ENCODE measurements at places on chromosomes 2 and 18.

DNA sequence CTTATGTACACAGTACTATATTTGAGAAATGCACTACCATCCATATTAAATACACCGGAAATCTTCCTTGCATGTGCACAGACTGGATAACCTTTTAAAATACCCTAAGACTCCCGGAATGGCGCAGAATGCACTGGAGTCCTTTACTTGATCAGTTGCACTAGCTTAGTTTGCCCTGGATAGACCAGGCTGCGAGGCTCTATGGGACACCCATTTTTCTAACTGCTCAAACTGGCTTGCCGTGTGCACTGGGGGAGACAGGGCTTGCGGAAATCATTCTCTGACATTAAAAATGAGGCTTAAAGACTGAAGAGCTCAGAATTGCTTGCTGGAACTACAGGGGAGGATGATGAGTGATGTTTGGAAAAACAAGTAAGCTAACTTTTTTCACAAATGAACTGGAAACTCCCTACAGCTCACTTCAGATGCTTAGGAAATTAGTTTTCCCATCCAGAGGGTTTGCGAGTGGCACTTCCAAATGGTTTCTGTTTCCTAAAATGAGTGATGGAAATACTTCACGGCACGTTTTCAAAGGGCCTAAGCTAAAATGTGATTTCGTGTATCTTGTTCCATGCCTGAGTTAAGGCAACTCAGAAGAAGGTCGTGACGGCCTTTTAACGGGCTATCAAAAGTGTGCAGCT lies 2.7 kb downstream of the NCK2 start:
- no peak for DNase-seq

- no peak for DNase-seq
These were observed 5.1 kb downstream of the NFATC1 start for GRCh38 chr18:79400591-79401381.

DNA sequence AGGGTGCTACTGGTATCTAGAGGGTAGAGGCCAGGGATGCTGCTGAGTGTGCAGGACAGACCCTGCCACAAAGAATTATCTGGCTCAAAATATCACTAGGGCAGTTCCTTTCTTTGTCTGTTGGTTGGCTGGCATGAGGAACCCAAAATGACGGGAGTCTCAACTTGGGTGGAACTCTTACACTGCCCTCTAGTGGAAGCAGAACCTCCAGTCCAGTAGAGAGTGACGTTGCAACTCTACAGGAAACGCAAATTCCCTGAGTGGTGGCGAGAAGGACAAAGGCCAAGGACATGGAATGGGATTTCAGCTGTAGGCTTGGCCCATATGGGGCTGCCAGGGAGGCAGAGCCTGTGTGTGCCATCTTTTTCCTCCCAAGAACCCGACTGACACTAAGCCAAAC lies 47.1 kb downstream of the COPS8 start:
- DNase-seq: no peak

DNA sequence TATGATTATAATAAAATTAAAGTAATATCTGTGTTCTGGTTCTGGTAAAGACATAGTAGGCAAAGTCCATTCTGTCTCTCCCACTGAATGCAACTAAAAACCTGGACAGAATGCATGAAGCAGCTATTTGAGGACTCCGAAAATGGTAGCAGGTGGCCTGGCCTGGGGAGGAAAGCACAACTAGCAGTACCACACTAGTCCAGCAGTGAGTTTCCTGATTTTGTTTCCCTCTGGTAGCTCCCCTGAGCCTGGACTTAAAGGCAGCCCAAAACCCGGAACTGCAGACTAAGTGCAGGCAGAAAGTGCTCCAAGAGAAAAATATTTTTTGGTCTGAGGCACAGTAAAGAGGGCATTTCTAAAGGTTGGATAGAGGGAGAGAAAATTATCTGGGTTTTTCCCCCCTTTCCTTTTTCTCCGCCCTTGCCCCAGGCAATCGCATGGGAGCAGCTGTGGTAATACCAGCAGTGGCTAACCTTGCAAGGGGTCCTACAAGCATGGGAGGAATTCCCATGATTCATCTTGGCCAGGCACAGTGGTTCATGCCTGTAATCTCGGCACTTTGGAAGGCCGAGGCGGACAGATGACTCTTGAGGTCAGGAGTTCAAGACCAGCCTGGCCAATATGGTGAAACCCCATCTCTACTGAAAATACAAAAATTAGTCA lies 32.3 kb downstream of the ASXL2 start:
- DNase-seq: no peak

DNA sequence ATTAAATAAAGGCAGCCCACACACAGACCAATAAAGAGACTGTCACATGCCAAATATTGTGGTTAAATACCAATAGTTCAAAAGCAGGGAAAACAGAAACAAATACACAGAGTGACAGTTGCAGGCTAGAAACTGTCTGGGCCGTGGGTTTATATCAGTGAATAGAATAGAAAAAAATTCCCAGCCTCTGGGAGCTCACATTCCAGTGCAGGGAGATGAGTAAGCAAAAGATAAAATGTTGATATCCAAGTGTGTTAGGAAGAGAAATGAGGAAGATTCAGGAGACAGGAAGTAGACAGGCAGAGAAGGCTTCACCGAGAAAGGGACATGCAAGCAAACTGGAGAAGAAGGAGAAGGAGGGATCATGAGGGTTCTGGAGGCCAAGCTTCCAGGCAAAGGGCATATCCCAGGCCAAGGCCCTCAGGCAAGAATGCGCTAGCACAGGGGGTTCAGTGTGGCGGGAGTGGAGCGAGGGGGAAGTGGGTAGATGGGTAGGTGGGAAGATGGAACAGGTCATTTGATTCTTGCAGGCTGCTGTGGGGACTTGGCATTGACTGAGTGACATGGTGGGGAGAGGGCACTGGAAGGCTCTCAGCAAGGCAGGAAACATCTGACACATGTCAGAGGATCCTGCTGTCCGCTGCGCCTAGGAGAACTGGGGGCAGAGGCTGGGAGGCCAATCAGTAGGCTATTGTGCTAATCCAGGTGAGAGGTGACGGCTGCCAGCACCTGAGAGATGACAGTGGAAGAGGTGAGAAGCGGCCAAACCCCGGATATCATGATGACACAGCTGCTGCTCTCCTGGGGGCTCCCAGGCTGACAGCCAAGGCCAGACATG lies 89.2 kb downstream of the ZBTB7C start:
- no peak for DNase-seq

DNA sequence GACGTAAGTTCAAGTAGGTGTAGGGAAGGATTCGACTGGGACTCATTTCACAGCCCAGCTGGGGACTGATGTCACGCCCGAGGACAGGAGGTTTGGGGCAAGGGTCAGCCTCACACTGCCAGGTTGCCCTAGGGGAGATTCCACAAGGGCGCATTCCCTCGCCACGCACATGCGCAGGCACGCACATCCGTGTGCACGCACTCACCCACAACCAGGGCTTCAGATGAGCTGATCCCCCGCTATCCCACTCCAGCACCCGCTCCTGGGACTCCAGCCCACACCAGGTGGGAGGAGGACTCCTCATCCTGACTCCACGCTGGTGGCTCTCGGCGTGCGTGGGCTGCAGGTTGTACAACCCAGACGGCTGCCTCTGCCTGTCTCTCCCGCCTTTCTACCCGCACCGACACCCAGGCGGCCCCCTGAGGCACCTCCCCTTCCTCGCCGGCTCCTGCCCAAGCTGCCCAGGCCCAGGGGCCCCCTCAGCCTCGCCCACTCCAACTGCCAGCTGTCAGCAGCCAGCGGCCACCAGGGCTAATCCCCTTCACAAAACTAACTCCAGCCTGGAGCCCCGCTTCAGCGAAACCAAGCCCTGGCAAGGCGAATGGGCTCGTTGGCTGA lies 47.8 kb upstream of the FOSL2 start:
- DNase-seq: no peak

DNA sequence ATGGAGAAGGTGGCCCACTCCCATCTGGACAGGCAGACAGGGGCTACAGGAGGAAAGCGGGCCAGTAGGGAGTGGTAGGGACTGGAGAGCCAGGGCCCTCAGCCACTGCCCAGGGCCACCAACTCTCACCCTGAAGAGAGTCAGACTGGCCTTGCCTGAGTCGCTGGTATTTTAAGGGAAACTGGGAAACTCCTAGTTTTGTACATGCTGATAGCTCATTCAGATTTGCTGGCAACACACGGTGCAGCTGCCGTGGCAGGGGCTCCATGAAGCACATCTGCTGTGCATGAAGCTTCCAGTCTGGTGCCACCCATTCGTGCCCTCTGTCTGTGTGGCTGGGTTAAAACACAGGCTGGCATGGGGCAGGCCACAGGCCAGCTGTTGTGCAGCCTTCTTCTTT lies 137.3 kb upstream of the GLI2 start:
- DNase-seq: no peak

DNA sequence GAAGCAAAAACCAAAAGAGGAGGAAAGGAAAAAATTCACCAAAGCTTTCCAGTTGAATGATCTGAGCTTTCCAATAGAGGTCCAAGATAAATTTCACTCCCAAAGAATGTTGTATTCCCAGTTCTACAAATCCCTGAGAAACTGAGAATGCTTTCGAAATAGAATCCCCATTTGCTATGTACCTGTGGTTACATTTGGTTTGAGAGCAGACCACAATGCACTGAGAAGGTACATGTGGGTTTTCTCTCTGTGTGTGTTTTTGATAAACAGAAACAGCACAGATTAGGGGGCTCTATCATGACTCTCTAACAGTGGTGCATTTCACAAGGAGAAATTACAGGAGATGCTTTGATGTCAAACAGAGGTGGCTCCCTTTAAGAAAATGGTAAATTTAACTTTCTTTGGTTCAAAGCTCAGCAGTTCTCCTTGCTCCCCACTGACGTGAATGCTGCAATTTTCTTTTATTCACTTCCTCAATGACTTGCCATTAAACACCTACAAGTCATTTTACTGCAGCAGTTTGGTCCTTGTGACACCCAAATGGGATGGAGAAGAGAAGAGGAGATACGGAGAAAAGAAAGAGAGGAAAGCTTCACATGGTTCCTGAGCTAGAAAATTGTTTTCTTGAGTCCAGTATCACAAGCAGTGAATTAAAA lies 108.7 kb downstream of the EPHA4 start:
- no peak for DNase-seq

DNA sequence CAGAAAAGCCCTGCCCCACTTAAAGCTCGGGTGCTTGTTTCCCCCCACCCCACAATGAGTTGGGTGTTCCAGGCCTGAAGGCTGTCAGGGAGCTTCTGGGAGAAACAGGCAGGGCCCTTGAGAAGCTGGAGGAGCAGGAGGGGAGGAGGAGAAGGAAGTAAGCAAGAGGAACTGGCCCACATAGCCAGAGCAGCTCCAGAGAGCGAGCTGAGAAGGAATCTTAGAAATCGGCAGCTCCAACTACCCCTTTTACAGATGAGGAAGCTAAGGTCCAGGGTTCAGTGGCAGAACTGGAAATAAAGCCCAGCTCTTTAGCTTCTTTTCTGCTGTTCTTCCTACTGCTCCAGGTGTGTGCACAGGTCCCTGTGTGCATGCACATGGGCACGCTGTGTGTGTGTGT lies 12.7 kb upstream of the KCNK3 start:
- DNase-seq: no peak

DNA sequence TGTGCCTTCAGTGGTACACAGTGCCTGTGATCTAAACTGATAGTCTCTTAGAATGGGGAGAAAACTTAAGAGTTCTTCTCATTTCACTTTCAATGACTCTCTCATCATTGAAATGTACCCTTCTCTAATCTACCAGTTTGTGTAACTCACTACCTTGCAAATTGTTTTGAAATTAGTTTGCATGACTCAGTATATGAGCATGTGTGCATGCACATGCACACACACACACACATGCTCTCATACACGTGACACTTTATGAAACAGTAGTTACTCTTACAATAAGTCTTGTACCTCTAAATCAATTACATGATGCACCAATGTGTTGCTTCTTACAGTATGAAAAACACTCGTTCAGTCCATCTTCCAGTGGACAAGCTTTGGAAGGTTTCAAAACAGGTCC lies 10.6 kb downstream of the LYPD6B start:
- DNase-seq: no peak

- no peak for DNase-seq
These were observed 328.9 kb downstream of the TDRD15 start for GRCh38 chr2:21452678-21453077.

DNA sequence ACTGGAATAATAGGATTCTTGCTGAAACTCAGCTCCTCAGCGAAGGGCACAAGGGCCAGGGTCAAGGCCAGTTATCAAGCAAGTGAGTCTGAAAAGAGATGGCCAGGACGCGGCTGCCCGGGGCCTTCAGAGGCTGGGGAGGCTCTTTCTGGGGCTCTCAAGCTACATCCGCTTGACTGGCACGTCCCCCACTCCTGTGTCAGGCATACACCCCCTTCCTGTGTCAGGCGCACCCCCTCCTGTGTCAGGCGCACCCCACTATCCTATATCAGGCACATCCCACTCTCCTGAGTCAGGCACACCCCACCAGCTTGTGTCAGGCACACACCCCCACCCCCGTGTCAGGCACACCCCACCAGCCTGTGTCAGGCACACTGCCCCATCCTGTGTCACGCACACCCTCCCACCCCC lies 91.8 kb downstream of the TPO start:
- no peak for DNase-seq

GRCh38 chr18:38751211-38751610 lies 1185.6 kb upstream of the CELF4 start:
- no peak for DNase-seq

- DNase-seq: no peak
These were observed 93.7 kb upstream of the KLHL29 start for GRCh38 chr2:23291239-23291638.

DNA sequence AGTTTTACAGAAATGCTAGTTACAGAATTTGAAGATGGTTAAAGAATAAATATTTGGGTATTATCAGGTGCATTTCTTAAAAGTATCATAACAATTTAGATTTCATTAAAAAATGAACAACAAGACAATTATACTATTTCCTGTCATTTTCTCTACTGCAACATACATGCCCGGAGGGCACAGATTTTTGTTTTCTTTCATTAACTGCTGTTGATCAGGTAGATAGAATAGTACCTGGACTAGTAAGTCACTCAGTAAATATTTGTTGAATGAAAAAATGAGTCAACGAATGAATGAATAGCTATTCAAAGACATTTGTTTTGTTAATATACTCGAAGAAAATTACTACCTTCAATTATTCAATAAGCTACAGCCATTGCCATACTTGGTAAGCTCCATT lies 531.2 kb upstream of the VRK2 start:
- no peak for DNase-seq

GRCh38 chr2:159892990-159893810 lies 95.2 kb upstream of the CD302 start:
- DNase-seq: no peak

DNA sequence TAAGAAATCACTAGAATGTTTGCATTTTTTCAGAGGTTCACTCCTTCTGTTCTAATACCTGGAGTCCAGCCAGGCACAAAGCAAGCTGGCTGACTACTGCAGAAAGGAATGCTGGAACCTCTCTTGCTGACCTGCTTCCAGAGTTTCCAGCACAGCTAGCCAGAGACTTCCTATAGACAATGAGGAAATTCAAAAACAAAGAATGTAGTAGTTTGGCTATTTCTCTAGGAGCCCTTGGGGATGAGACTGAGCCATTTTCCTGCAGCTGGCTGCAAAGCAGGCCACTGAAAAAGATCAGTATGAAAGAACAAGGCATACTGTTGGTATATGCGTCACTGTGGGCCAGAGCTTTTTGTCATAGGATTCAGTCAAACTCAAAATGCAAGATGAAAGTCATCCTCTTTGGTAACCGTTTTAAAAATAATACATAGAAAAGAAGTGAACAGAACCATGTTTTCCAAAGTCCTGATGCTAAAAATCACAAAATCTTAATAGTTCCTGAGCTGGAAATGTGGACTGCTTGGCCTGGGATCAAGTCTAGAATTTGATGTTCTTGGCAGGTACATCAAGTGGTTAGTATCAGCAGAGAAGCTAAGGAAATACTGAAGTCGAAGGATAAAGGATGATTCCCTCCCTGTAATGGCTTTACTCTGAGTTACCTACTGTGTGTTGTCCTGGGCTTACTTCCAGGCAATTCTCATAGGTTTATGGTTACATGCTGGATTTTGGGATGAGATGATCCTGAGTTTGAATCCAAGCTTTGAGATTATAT lies 9.0 kb upstream of the DSEL start:
- no peak for DNase-seq
